ENCODE measurements at places on chromosomes 6 and 20. TPM values are rescaled to one million over a fixed set of nuclear protein-coding genes. Genes with fewer than 3 reads are reported as not detected.

PDE10A gene
- polyA plus RNA-seq, result 22.0 TPM

DNA sequence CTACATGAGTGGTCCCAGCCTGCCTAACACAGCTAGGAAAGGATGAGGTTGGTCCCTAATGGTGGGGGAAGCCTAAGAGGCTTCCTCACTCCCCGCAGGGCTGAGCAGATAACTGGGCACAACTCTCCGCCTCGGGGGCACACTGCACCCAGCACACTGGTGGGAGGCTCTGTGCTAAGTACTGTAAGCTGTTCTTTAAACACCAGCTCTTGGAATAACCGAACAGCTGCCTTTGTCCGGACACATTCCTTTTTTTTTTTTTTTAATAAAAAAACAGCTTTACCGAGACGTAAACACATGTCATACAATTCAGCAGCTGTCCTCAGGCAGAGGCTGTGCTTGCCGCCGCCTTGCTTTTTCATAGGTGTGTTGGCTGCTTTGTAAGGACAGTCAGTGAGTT, 6.9 kb downstream of the PSMG4 start:
- DNase-seq, result no peak
- H3K27me3 ChIP-seq, result no peaks in the 10 kb centered on the region
- no peak overlapping the region for H3K4me3 ChIP-seq
- no peaks in the 10 kb centered on the region for H3K36me3 ChIP-seq

GRCh38 chr6:35282472-35282871, 15.1 kb upstream of the DEF6 start:
- peaks cover 3% of the 10 kb centered on the region for H3K4me1 ChIP-seq
- H3K4me3 ChIP-seq, result no peak overlapping the region
- H3K27me3 ChIP-seq, result no peaks in the 10 kb centered on the region
- DNase-seq, result no peak
- H3K27ac ChIP-seq, result no peak overlapping the region

DNA sequence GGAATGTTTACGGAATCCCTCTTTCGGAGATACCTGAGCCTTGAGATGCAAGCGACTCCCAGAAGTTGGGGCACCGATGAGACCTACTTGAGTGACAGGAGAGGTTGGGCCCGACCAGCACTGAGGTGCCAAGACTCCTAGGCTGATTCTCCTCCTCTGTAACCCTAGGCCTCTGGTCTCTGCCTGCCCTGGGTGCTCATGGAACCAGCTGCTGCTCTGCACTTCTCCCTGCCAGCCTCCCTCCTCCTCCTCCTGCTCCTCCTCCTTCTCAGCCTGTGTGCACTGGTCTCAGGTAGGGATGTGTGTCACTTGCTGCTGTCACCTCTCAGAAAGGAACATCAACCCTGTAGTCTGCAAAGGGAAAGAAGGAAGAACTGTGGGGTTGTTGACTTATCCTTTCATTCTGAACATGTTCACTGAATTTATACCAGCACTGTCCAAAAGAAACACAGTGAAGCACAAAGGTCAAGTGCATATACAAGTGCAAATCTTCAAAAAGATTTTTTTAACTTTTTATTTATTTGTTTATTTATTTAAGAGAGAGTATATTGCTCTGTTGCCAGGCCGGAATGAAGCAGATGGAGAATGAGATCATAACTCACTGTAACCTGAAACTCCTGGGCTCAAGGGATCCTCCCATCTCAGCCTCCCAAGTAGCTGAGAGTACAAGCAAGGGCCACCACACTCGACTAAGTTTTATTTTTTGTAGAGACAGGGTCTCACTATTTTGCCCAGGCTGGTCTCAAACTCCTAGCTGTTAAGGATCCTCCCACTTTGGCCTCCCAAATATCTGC, 913 bp downstream of the BTN2A2 start:
- peaks cover 9% of the 10 kb centered on the region for H3K4me1 ChIP-seq
- H3K27me3 ChIP-seq, result no peaks in the 10 kb centered on the region
- H3K36me3 ChIP-seq, result no peaks in the 10 kb centered on the region
